ENCODE measurements at places on chromosomes 13 and 19.

GRCh38 chr19:35806597-35806996 is 6.0 kb downstream of the PRODH2 start:
- H3K27ac ChIP-seq, result no peak overlapping the region
- no peaks in the 10 kb centered on the region for H3K27me3 ChIP-seq
- no peaks in the 10 kb centered on the region for H3K4me1 ChIP-seq

GRCh38 chr13:41978007-41978406 is 17.1 kb upstream of the VWA8 start:
- H3K27ac ChIP-seq, result no peak overlapping the region
- no peak overlapping the region for H3K4me3 ChIP-seq
- no peaks in the 10 kb centered on the region for H3K4me1 ChIP-seq
- DNase-seq, result no peak
- H3K36me3 ChIP-seq, result peaks cover 6% of the 10 kb centered on the region

GRCh38 chr19:6069268-6069791 is 41.0 kb downstream of the RFX2 start:
- no peak overlapping the region for H3K27ac ChIP-seq
- H3K4me1 ChIP-seq, result peaks cover 3% of the 10 kb centered on the region
- H3K27me3 ChIP-seq, result no peaks in the 10 kb centered on the region
- no peaks in the 10 kb centered on the region for H3K36me3 ChIP-seq
- no peak for DNase-seq

GRCh38 chr19:4338441-4339355 is at the start of gene STAP2:
TSS of gene STAP2 (minus strand) at chr19:4338827. CDS start at chr19:4338753, 74 bp downstream.
- DNase-seq, result peak; percentile 79
- no peaks in the 10 kb centered on the region for H3K4me1 ChIP-seq
- H3K36me3 ChIP-seq, result no peaks in the 10 kb centered on the region
- H3K4me3 ChIP-seq, result peak within 1 kb of the TSS; percentile 48
- peak within 1 kb of the TSS; percentile 93 for H3K27ac ChIP-seq
